ENCODE measurements at places on chromosomes 4 and X. TPM values are rescaled to one million over a fixed set of nuclear protein-coding genes. Genes with fewer than 3 reads are reported as not detected.

- DNase-seq: no peak
Measured at GRCh38 chrX:124250835-124251437, 81.5 kb upstream of the TEX13D start.

DNA sequence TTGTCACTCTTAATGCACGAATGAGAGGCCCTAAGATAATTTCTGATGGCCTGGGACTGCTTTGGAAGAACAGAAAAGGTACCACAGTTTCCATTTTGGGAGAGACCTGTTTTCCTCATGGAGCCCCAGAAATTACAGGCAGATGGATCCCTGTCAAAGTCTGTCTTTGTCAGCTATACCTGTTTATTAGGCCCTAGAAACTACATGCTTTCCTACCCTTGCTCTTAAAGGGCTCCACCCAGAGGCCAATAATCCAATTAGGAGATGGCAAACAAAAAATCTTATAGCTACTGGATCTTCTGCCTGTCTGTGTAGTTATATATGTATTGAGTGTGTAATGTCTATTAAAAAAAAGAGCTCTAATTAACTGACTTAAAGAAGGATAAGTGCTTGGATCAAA, 141.3 kb downstream of the NR3C2 start:
- no peak for DNase-seq

DNA sequence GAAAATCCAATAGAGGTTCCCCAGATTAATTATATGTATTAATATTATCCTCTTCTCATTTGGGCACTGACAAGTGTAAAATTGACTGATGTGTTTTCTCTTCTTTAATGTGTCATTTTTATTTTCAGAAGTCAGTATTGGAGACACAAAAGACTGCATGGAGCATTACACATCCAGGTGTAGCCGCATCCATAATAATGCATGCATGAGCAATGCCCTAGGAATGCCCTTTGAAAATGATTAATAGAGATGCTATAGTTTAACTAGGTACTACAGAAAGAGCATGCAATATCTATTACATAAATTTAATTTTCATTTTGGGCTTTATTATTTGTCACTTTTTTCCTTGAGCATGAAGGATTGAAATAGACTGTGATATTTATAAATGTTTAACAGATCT, 509.9 kb downstream of the SPOCK3 start:
- DNase-seq: peak; percentile 22

MAGEA12 gene
- 6.2 TPM for total RNA-seq

GRCh38 chr4:140839888-140840790, 84.0 kb upstream of the TBC1D9 start:
- no peak for DNase-seq

- DNase-seq: no peak
Measured at GRCh38 chr4:38769857-38770256, 12.9 kb downstream of the TLR10 start.
